HTR-8/SVneo (cell line): ENCODE measurements at places on chromosomes 11 and 22.

DNA sequence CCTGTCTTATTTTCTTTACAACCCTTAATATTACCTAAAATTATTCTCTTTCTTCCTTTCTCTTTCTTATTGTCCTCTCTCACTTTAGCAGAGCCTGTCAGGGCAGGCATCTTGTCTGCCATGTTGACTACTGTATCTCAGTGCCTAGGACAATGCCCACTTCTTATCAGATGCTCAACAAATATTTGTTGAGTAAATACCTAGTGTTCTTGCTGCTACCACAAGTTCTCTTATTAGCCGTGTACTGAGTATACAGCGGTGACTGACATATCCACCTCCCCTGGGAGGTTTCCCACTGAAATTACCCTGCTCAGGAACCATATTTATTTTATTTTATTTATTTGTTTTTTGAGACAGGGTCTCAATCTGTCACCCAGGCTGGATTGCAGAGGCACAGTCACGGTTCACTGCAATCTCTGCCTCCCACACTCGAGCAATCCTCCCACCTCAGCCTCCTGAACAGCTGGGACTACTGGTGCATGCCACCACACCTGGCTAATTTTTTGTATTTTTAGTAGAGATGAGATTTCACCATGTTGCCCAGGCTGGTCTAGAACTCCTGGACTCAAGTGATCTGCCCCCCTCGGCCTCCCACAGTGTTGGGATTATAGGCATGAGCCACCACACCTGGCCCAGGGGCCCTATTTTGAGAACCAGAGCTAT is 6.7 kb downstream of the HPX start:
- no peak for DNase-seq

DNA sequence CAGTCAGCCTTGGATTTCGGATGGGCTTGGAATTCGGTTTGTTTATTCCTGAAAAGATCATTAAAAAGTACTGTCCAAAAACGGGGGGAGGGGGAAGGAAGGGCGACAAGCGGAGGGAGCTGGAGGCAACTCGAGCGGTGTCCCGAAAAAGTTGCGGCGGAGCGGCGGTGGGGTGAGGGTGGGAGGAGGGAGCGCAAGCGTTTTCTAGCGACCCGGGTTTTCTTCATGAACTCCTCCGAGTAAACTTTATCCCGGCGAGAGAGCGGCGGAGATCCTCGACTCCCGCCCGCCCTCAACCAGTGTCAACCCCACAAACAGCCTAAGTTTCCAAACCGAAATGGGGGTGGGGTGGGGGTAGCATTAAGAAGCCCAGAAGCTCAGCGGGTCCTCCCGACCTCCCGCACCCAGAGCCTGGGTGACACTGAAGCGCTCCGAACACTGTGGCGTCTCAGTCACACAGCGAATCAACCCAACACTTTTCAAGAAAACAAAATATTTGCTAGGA is 133.0 kb upstream of the C11orf58 start:
- DNase-seq, result no peak

DNA sequence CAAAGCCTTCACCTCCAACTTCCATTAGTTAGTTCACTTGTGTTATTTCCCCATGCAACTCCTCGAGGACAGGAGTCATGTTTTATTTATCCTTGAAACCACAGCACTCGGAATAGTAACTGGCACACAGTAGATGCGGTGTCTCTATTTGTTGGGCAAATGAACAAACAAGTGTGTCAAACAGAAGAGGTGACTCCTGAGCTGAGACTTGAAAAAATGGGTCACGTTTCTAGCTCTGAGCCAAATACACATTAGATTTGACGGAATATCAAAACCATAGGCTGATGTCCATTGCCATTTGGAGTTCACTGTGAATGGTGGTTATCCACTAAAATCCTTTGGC is 68.9 kb downstream of the C11orf91 start:
- no peak for DNase-seq

- DNase-seq, result no peak
Measured at GRCh38 chr11:81787584-81788049, 946.0 kb downstream of the FAM181B start.

DNA sequence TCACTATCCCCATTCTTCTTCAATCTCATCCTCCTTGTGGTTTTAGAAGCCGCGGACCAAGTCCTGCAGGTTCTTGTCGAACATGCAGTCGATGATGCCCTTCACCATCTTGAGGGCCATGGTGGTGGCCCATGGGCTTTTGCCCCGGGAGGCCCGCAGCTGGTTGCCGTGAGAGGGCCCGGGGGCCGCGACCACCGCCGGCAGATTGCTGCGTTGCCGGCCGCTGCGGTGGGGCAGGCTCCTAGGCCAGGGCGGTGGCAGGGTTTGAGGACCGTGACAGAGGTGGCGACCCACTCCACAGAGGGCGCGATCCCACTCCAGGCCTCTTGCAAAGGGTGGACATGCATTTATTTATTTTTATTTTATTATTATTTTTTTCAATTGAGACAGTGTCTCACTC is 67.0 kb downstream of the APOL5 start:
- DNase-seq, result no peak

DNA sequence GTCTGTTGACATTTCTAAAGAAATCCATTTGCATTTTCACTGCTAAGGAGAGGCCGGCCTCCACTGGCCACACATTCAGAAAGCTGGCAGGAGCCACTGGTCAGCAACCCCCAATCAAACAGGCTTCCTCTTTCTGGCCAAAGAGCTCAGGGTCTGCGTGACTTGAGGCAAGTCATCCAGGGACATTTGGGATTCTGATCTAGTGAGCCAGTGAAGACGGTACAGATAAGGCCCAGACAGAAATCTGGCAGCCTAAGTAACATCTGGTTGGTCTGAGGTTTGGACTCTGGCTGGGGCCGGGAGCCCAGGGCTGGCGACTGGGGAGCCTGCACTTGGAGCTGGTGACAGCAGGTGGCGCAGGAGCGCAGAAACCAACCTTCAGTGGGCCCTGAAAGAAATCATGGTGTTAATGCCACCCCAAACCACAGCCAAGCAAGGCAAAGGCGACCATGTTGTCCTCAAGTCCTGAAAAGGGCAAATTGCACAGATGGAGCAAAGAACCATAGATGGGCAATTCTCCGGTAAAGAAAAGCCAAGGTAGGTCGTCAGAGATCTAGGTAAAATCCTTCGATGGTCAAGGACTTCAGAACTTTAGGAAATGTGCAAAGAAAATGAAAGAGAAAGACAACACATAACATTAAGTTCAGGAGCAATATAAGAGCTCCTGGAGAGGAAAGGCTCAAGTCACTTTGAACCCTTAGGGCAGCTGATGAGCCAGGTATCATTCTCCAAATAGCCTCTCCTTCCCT is 99.4 kb upstream of the BLID start:
- DNase-seq, result peak; percentile 81

DNA sequence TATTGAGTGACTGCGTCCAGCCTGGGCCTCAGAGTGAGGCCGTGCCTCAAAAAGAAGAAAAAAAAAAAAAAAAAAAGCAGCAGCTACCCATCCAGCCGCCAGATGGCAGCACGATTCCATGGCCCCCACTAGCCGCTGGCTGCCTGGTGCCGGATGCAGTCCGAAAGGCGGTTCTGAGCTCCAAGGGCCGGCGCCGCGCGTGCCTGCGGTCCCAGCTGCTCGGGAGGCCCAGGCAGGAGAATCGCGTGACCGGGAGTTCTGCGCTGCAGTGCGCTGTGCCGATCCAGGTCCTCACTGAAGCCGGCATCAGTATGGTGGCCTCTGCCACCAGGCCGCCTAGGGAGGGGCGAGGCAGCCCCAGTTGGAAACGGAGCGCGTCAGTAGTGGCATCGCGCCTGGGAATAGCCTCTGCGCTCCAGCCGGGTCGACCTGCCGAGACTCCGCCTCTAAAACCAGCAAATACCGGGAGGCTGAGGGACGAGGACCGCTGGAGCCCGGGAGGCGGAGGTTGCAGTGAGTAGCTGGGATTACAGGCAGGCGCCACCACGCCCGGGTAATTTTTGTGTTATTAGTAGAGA is 19.3 kb downstream of the SCARF2 start:
- peak; percentile 74 for DNase-seq

GRCh38 chr22:38218661-38219622 is 17.1 kb downstream of the MAFF start:
- DNase-seq, result peak; percentile 71

GRCh38 chr11:103488579-103488978 is 379.4 kb downstream of the DYNC2H1 start:
- DNase-seq, result no peak

DNA sequence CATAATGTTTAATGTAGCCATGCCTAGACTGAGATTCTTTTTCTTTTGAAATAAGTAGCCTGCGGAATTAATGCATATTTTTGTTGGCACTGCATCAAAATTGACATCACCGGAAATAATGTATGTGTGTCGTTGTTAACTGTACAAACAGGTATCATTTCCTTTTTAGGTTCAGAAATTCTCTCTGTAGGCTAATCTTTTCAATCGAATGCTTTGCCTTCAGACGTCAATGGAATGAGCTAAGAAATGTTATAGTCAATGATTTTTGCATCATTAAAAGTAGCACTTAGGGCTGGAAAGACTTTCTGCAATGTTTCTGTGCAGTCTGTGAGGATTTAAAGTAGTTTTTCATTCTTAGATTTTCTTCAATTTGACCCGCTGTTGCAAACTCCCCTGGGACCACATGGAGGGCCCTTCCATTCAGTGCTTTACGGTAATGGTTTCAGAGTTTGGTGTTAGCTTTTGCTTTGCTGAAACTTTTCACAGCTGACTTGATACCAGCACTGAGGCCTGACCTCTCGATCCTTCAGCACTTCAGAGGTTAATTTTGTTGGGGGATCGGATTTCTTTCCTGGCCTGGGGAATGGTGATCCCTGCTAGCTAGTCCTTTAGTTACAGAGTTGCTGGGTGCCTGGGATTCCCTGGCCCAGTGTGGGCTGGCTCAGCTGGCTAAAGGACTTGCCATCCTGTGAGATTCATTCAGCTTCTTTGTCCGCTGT is 137.8 kb downstream of the DBX1 start:
- DNase-seq, result peak; percentile 34

- DNase-seq, result no peak
Measured at GRCh38 chr22:26816726-26817125, 159.3 kb downstream of the MIAT start.

GRCh38 chr22:29801153-29801552 is 34.0 kb downstream of the UQCR10 start:
- DNase-seq, result no peak

- no peak for DNase-seq
Measured at GRCh38 chr22:22943521-22944267, 56.1 kb downstream of the IGLL5 start.

DNA sequence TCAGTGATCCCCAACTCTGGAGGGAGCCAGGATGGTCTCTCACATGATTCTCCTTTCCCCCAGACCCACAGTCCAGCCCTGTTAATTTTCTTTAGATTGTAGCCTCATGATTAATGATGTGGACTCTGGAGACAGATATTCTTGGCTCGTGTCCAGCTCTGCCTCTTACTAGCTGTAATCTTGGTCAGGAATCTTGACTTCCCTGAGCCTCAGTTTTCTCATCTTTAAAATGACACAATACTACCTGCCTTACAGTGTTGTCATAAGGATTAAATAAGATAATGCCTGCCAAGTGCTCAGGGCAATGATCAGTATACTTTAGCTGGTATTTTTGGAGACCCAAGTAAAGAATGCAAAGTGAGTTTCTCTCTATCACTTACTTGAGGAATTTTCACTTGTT is 60.0 kb downstream of the SPECC1L start:
- DNase-seq, result no peak
